ENCODE measurements at places on chromosomes 16 and 17.

- no peak for DNase-seq
These were observed at the start of gene CDH1 for GRCh38 chr16:68737046-68737729. CDH1 (plus strand) TSS chr16:68737292; CDS start chr16:68737416, 124 bp downstream.

GRCh38 chr16:88375996-88376834 is 6.5 kb upstream of the ZNF469 start:
- DNase-seq, result no peak

DNA sequence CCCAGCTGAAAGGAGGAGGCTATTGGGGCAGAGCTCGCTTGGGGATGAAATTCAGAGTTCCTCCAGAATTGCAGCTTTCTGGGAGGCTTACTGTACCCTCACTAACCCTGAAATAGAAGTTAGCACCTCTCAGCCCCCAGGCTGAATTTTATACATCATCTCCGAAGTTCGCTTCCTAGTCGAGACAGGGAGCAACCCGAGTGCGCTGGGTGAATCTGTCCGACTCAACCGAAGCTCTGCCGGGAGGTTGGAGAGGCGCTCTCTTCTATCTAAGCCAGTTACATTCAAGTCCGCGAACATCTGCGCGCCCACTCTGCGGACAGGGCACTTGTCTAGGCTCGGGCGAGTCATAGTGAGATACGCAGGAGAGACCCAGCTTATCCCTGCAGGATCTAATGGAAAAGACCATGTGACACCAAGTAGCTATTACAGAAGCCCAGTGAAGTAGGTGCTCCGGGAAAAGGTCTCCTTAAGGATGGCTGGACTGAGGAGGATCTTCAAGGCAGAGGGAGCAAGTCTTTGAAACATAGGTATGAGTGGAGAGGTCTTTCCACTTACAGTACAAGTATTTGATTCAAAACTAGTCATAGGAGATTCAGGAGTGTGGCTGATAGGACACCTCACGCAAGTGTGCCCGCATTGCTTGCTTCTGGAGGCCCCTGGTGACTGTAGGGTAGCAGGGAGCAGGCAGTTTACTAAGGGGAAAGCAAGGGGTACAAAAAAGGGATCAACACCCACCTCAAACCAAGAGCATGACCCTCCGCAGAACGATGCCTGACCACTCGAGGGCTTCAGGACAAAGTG is 646 bp upstream of the HES7 start:
- DNase-seq, result no peak

DNA sequence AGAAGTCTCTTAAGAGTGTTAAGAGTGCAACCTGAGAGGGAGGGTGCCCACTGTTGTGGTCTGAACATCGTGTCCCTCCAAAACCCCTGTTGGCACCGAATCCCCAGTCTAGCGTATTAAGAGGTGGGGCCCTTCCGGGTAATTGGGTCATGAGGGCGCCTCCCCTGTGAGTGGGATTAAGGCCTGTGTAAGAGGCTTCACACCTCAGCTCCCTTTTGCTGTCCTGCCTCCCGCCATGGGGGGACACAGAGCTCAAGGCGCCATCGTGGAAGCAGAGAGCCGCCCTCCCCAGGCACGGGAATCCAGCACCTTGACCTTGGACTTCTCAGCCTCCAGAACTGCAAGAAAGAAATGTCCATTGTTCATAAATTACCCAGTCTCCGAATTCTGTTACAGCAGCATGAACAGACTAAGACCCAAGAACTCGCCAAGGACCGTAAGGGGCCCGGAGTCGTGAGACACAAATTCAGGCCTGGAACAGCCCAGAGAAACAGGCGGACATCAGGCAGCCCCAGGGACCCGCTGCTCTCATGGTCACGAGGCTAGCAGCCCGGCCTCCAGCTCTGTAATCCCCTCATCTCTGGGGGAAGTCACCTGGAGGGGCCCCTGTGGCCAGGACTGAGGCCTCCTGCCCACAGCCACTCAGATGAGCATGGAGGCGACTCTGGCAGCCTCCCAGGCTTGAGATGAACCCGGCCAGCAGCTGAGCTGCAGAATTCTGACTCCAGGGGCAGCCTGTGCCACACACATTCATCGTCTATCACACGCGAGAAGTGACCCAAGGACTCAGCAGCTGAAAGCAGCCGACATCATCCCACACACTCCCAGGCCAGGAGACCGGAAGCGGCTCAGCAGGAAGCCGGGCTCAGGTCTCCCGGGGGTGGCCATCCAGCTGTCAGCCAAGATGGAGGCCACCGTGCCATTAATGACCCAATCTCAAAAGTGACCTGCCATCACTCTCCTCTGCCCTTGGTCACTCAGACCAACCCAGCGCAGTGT is 12.8 kb upstream of the CHMP6 start:
- DNase-seq, result no peak

DNA sequence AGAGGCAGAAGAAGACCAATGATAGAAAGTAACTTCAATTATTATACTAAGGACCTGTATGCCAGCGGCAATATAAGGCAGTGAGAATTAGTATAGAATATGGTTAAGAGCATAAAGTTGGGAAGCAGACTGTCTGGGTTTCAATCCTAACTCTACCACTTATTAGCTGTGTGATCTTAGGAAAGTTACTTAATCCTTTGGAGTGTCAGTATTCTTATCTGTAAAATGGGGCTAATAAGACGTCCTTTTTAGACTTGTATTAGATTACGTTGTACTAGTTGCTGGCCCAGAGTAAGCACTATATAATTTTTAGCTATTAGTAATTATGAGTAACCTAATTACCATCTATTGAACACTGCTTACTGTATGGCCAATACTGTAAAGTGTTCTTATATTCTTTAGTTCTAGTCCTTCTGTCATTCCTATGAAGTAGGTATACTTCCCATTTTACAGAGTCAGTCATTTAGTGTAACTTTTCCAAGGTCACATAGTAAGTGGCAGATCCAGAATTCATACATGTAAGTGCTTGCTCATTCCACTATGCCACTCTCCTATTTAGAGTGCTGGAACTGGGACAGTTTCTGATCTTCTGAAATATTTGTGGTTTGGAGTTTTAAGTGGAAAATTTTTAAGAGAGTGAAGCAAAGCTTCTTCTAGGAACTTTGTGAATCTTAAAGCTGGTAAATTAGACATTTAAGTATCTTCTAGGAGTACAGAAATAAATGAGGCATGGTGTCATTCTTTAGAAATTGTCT is 22.5 kb downstream of the HEATR9 start:
- no peak for DNase-seq

DNA sequence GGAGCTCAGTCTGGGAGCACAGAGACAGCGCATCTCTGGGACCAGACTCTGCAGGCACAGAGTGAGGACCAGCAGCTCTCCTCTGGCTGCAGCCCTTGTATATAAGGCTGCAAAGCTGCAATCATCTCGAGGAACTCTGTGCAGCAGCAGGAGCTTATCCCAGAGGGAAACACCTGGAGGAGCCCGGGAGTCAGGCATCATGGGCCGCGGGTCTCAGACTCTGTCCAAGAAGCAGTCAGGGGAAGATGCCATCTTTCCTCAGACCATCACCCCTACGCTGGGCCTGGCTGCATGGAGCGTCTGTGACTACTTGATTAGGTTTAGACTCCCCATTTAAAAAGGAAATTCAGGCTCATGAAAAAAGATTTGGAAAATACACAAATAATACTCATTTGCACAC is 122.0 kb downstream of the IRF8 start:
- DNase-seq, result no peak

GRCh38 chr17:44221862-44222111 is 2.3 kb upstream of the UBTF start:
- no peak for DNase-seq

DNA sequence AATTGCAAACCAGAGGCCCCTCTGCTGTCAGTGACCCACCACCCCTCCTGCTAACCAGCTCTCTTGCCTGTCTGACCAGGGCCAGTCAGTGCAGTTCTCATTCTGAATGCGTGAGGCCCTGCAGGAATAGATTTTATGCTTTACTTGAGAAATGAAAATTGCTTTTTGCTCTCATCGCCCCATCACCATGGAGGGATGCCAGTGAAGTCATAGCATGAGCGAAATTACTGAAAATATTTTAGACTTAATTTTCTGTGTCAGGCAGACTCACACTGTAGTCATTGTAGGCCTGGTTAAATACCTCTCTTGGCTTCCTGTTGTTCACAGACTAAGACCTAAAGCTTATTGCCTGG is 490.5 kb upstream of the CDH5 start:
- no peak for DNase-seq

- DNase-seq, result no peak
These were observed 437.7 kb downstream of the PMP22 start for GRCh38 chr17:14827396-14827919.

DNA sequence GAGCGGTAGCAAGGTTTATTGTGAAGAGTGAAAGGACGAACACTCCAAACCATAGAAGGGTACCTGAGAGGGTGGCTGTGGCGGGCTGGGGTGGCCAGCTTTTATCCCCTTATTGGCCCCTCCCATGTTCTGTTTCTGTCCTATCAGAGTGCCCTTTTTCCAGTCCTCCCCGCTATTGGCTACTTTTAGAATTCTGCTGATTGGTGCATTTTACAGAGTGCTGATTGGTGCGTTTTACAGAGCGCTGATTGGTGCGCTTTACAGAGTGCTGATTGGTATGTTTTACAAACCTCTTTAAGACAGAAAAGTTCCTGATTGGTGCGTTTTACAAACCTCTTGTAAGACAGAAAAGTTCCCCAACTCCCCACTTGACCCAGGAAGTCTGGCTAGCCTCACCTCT is 12.5 kb downstream of the GSG1L2 start:
- DNase-seq, result no peak

DNA sequence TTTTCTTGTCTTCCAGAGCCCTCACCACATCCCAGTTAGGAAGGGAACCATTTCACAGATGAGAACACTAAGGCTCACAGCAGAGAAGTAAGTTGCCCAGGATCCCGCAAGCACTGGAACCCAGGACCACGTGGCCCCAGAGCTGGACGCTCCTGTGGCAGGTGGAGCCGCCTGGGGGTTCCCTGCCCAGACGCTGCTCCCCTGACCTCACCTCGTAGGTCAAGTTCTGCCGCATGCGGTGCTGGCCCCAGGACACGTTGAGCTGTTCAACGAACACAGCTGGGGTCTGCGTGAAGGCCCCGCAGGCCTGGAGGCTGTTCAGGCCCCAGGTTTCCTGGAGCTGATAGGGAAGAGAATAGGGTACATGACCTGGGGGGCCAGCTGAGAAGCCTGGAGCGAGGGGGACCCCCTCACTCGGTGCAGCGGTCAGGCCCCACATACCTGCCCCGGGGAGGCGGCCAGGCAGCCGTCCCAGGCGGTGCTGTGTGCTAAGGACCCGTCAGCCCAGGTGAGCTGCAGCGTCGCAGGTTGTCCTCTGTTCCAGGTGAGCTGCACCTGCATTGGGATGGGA is 54.1 kb downstream of the RMI2 start:
- no peak for DNase-seq

GRCh38 chr17:50624321-50624934 is 10.3 kb upstream of the ABCC3 start:
- DNase-seq, result no peak

DNA sequence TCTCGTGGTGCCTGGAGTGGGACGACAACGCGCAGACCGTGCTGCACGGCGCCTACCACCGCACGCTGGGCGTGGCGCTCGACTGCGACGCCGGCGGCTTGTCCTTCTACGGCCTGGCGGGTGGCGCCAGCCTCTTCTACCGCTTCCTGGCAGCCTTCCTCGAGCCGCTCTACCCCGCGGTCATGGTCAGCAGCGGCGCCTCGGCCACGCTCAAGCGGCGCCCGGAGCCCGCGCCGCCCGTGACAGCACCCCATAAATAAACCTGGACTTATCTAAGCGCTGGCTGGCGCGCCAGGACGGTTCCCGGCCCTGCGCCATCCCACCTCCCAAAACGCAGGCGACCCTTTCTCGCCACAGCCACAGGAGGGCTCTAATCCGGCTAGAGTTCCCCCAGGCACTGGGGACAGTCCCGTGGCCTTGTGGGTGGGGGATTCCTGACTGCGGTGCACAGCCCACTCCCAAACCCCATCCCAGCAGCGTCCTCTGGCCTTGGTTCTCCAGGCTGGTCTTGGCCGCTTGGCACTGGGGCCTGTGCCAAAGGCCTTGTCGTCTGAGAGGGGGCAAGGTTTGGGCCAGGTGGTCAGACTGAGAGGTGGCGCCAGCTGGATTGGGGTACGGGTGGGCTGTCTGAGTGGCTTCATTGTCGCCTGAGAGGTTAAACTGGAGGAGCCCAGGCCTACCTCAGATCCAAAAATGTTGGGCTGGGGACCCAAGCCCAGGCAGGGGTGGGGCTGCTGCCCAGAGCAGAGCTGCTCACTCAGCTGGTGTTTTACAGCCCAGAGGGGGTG is 10.1 kb upstream of the SLC16A5 start:
- DNase-seq, result no peak

DNA sequence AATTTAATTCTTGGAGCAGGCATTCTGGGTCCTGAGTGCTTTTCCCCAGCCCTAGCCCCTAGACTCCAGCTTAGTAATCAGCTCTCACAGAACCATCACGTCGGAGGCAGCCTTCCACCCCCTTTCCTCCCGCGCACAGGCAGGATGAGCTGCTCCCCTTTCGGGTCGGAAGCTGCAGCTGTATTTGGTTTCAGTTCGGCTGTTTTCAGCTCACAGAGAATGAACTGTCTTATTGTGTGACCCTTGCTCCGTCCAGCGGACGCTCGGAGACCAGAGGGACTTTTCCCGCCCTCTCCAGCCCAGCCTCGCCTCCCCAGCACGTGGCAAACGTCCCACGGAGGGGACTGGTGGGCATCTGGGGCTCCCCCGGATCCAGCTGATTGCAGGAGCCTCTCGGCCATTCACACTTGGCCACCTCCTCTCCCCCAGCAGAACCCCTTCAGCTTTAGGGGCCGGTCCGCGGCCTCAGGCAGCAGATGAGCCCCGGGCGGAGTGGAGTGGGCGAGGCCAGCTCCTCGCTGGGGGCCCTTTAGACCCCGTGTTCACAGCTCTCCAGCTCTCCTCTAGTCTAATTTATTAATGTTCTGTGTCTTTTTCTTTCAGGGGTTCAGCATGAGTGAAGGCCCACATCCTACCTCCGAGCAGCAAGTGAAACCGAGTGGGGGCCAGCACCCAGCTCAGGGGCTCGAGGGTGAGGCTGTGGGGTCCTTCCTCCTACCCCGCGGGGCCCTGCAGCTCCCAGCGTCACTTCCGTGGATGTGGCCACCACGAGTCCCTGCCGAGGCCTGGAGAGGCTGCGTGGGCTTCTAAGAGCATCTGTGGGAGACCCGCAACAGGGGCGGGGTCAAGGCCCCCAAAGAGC is 863 bp upstream of the UTS2R start:
- DNase-seq, result no peak

- no peak for DNase-seq
These were observed 72.0 kb downstream of the ANKRD11 start for GRCh38 chr16:89418352-89418751.

DNA sequence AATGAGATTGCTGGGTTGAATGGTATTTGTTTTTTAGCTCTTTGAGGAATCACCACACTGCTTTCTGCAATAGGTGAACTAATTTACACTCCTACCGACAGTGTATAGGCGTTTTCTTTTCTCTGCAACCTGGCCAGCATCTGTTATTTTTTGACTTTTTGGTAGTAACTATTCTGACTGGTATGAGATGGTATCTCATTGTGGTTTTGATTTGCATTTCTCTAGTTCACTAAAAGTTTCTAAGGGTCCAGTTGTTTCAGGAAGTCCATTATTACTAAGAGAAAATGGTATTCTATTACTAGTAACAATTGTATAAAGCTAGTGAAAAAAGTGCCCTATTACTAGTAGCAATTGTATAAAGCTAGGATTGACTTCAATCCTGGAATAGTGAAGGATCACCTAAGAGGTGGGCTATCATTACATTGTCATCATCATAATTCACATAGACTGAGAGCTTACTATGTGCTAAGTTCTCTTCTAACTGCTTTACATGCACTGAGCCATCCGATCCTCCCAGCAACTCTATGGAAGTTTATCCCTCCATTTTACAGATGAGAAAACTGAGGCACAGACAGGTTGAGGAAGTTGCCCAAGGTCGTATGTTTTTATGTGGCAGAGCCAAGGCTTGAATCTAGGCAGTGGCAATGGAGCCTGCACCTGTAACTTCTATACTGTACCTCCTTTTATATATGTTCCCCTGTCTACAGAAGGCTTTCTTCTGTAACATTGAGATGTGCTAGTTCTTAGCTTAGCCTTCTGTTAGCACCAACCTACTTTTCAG is 13.4 kb upstream of the SMIM36 start:
- DNase-seq, result no peak
